ENCODE measurements at places on chromosomes 5 and 9. TPM values are rescaled to one million over a fixed set of nuclear protein-coding genes. Genes with fewer than 3 reads are reported as not detected.

- no peaks in the 10 kb centered on the region for H3K27me3 ChIP-seq
- no peak overlapping the region for H3K27ac ChIP-seq
- H3K36me3 ChIP-seq, result no peaks in the 10 kb centered on the region
- no peak for DNase-seq
- no peaks in the 10 kb centered on the region for H3K4me1 ChIP-seq
Measured at GRCh38 chr9:116420993-116421538, 266.0 kb upstream of the TRIM32 start.

DNA sequence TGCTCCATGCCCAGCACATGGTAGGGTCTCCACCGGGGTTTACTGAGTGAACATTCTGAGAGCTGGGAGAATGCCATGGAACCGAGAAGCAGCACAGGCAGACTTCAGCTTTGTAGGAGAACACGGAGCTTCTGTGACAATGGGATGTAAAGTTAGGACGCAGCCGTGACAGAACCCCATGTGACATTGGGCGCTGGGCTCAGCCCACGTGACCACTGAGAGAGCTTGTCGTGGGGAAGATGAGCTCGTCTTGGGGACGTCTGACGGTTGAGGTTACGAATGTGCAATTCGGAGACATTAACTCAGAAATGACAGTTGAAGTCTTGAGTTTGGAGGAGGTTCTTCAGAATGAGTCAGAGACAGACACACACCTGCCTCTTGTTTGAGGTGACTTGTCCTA lies 13.5 kb downstream of the SDHA start:
- no peak for DNase-seq
- no peaks in the 10 kb centered on the region for H3K4me1 ChIP-seq
- H3K4me3 ChIP-seq, result no peak overlapping the region

DNA sequence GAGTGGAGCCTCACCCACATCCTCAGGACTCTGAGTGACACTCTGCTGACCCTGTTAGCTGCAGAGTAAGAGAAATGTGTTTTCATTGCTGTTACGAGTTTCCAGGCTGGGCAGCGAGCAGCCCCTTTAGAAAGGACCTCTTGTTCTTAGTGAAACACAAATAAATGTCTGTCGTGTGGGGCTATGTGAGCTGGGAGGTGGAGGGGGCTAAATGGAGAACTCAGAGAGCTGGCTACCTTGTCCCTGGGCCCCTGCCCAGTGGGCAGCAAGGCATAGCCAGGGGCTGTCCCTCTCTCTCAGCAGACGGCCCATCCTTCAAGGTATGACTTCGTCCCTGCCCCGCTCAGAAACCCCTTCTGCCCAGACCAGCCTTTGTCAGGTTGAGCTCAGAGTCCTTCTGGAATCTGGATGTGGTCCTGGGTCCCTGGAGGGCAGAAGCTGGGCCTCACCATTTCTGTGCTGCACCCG lies 10.2 kb downstream of the DCANP1 start:
- H3K27me3 ChIP-seq, result peaks cover 17% of the 10 kb centered on the region
- H3K4me1 ChIP-seq, result peaks cover 33% of the 10 kb centered on the region
- H3K4me3 ChIP-seq, result no peak overlapping the region
- DNase-seq, result no peak
- peak overlapping the region; percentile 25 for H3K27ac ChIP-seq

DNA sequence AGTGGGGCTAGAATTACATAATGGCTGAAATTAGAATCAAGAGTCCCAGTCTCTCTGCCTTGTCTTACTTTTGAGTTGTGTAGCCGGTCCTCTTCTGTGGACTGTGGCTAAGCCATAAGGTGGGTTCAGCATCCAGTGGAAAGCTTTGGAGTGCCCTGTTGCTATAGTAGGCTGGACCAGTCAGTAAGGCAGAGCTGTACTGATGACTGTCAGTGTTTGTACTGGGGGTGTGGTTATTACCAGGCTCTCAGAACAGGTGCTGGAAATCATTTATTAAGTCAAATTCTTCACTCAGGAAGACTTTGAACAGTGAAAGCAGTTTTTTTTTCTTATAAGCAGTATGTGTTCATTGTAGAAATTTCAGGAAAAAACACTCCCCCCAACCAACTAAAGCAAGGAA lies 129.4 kb downstream of the ZSWIM6 start:
- H3K27ac ChIP-seq, result no peak overlapping the region
- no peaks in the 10 kb centered on the region for H3K27me3 ChIP-seq
- no peaks in the 10 kb centered on the region for H3K36me3 ChIP-seq
- H3K4me1 ChIP-seq, result peaks cover 21% of the 10 kb centered on the region
- H3K4me3 ChIP-seq, result no peak overlapping the region
- no peak for DNase-seq

DNA sequence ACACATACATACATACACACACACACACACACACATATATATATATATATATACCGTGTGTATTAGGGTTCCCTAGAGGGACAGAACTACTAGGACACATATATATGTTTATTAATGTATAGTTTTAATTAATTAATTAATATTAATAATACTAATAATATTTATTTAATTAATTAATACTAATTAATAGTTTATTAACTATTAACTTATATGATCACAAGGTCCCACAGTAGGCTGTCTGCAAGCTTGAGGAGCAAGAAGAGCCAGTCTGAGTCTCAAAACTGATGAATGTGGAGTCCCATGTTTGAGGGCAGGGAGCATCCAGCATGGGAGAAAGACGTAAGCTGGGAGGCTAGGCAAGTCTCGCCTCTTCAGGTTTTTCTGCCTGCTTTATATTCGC lies 398.0 kb upstream of the KIF2A start:
- no peak overlapping the region for H3K27ac ChIP-seq
- H3K4me3 ChIP-seq, result no peak overlapping the region
- DNase-seq, result no peak
- no peaks in the 10 kb centered on the region for H3K36me3 ChIP-seq

GRCh38 chr5:107100121-107100520 lies 570.6 kb downstream of the EFNA5 start:
- H3K36me3 ChIP-seq, result no peaks in the 10 kb centered on the region
- no peak overlapping the region for H3K4me3 ChIP-seq
- no peak overlapping the region for H3K27ac ChIP-seq

DNA sequence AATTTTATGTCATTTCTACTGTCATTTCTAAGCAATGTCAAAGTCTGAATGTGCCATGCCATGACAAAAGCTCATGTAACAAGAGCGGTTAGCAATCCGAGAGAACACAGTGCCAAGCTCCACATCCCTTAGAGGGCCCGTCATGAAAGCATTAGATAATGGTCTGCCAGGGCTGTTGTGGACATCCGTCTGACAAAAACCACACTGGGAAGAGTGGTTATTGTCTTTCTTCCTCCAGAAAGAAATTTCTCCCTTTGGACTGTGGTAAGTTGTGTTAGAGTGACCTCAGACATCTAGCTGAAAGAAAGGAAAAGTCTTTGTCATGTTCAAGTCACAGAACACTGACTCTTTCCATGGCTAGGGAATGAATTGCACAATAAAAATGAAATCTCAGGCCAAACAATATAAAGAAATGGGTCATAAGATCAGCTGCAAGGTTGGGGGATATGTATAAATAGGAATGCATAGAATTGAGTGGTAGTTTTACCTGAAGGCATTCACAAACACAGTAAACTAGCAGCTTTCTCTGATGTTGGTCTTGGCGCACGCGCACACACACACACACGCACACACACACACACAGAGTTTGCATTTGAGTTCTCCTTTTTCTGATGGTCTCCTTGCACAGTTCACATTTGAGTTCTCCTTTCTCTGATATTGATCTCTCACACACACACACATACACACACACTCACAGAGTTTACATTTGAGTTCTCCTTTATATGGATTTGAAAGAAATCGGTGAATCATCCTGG lies 5.3 kb downstream of the SLC1A3 start:
- H3K27ac ChIP-seq, result no peak overlapping the region
- no peaks in the 10 kb centered on the region for H3K4me1 ChIP-seq
- no peaks in the 10 kb centered on the region for H3K36me3 ChIP-seq
- no peak for DNase-seq
- H3K27me3 ChIP-seq, result peaks cover 7% of the 10 kb centered on the region

DNA sequence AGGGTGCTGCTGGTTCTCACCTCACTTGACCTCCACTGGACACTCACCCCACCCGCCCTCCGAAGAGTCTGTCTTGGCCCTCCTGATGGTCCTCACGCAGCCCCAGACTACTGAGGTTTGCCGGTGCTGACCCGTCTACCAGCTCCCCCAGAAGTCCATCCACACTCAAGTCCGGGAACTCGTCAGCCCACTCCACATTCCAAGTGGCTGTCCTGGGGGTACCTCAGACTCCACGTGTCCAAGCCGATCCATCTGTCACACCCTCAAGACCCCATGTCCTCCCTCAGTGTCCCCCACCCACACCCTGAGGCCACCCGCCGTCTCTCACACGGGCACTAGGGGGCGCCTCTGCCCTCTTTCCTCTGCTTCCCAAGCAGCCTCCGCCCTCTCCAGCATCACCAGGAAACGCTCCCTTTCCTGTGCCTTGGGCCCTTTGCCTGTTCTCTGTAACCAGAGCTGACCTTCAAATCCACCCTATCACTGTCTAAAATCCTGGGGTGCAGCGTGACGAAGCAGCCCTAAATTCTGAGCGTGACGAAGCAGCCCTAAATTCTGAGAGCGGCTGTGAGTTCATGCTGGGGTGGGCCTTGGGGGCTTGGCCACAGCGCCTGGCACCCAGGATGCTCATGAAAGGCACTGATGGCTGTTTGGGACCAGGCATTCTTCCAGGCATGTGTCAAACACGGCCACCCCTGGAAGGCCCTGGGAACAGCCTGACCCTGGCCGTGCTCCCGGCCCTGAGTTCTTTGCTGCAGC lies 95.7 kb downstream of the KCNT1 start:
- no peak for DNase-seq
- H3K4me1 ChIP-seq, result no peaks in the 10 kb centered on the region
- no peaks in the 10 kb centered on the region for H3K27me3 ChIP-seq
- H3K36me3 ChIP-seq, result no peaks in the 10 kb centered on the region
- no peak overlapping the region for H3K4me3 ChIP-seq
- no peak overlapping the region for H3K27ac ChIP-seq

DNA sequence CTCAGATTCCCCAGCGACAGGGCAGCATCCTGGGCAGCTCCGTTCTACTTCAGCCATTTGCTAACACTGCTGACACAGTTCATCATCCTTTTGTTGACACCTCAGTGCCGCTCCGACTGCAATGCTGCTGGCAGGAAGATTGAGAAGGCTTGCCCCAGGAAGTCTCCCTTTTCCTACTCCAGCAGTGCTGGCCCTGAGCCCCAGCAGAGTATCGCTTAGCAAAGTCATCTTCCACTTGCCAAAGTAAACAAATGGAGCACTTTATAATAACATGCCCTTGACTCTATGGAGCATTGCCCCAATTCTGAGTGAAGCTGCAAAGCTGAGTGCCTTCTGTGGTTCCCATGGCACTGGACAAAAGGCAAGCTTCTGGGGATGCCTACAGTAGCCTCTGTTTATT lies 32.2 kb downstream of the PRLR start:
- H3K36me3 ChIP-seq, result no peaks in the 10 kb centered on the region
- H3K27ac ChIP-seq, result no peak overlapping the region
- H3K4me1 ChIP-seq, result peaks cover 27% of the 10 kb centered on the region
- DNase-seq, result peak; percentile 82
- no peak overlapping the region for H3K4me3 ChIP-seq

GRCh38 chr5:4015709-4016108 lies 420.1 kb downstream of the IRX1 start:
- no peaks in the 10 kb centered on the region for H3K36me3 ChIP-seq
- H3K27me3 ChIP-seq, result no peaks in the 10 kb centered on the region
- no peak overlapping the region for H3K27ac ChIP-seq
- H3K4me3 ChIP-seq, result no peak overlapping the region
- no peak for DNase-seq

GRCh38 chr9:133730994-133731715 lies 7.0 kb downstream of the SARDH start:
- no peaks in the 10 kb centered on the region for H3K4me1 ChIP-seq
- DNase-seq, result no peak
- H3K36me3 ChIP-seq, result no peaks in the 10 kb centered on the region
- peaks cover 13% of the 10 kb centered on the region for H3K27me3 ChIP-seq

- no peaks in the 10 kb centered on the region for H3K4me1 ChIP-seq
- H3K4me3 ChIP-seq, result no peak overlapping the region
- no peak for DNase-seq
- H3K27me3 ChIP-seq, result no peaks in the 10 kb centered on the region
- H3K36me3 ChIP-seq, result no peaks in the 10 kb centered on the region
Measured at GRCh38 chr9:86990290-86990689, 43.0 kb upstream of the GAS1 start.

GRCh38 chr5:465591-466403 lies 22.8 kb downstream of the EXOC3 start:
- H3K27me3 ChIP-seq, result no peaks in the 10 kb centered on the region
- H3K27ac ChIP-seq, result no peak overlapping the region
- H3K4me3 ChIP-seq, result no peak overlapping the region
- H3K4me1 ChIP-seq, result peaks cover 2% of the 10 kb centered on the region
- peaks cover 66% of the 10 kb centered on the region for H3K36me3 ChIP-seq

DNA sequence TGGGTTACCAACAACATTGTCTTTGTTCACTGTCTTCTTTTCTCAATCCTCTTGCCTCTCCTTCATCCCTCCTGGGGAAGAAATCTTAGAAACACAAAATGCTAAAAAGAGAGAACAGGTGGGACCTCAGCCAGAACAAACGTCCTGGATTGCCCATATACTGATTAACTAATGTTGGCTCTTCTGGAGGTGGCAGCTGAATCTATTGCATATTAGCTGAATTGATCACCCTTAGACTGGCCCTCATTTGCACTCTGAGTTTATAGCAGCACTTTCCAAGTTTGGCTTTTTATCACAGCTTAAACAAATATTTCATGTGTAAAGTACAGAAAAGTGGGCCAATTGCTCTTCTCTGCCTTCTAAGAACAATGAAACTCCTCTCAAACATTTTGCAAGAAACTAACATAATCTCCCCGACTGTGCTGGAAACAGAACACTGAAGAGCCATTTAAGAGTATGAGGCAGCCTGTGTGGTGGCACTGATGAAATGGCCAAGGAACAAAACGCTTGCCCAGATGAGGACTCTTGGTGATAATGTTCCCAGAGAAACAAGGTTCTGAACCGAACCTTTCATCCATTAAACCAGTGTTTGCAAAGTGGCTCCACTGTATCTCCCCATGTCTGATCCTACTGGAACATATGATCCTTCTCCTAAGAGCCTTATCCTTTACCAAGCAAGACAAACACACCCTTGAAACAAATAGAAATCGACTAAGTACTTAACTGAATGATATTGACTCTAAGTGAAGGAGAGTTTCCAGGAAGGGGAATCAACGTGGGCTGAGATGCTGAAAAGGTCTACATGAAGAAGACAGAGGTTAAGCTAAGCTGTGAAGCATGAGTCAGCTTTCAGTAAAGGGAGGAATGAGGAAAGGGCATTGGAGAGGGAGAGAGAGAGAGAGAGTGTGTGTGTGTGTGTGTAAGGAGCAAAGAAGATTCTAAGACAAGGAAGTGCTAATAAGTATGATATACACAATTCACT lies 83.2 kb upstream of the LIFR start:
- H3K27ac ChIP-seq, result no peak overlapping the region
- no peak for DNase-seq
- H3K4me1 ChIP-seq, result no peaks in the 10 kb centered on the region
- H3K4me3 ChIP-seq, result no peak overlapping the region

Gene ELAVL2
- total RNA-seq, result not detected

Gene JADE2
- total RNA-seq, result 79.4 TPM

Gene NFIB
- 97.7 TPM for total RNA-seq

Gene HMCN2
- 4.7 TPM for total RNA-seq

Gene TSLP
- 1.3 TPM for total RNA-seq

Gene CCDC192
- total RNA-seq, result not detected

Gene NUTM2F
- total RNA-seq, result not detected

Gene SLC6A19
- not detected for total RNA-seq

Gene SYK
- 88.9 TPM for total RNA-seq

All from lower lobe of right lung (tissue), 2 donors.